IPS-NIHi11 (cell line): ENCODE measurements at places on chromosomes 13 and 19.

DNA sequence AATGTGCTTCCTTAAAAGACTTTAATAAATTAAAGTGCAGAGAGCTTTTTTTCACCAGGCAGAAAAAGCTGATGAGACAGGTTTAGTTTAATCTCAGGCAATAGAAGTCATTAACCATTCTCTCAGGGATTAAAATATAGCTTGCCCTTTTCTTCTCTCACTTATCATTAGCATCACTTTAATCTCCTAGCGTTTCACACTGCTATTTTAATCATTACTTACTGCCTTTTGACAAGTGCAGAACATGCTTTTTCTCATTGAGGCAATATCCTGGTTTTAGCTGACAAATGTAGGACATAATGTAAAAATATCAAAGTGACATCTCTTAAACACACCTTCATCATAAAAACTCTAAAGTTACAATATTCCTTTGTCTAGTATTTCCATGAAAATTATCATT is 94.6 kb downstream of the DACH1 start:
- DNase-seq = no peak

DNA sequence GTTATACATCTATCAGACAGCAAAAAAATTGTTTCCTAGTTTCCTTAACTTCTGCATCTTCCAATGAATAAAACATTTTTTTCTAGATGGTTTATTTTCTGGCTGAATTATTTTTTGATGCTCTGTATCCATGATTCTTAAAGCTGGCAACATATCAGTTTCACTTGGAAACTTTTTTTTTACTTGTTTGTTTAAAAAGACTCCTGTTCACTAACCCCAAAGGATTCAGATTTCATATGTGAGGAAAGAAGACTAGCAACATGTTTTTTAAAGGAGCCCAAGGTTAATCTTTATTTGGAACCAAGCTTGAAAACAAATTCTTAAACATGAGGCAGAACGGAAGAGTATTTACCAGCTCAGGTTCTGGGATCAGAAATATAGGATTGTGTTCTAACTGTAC is 632.3 kb downstream of the SLITRK6 start:
- DNase-seq = no peak

GRCh38 chr13:86986448-86986847 is 684.7 kb upstream of the SLITRK5 start:
- no peak for DNase-seq

- no peak for DNase-seq
Measured at GRCh38 chr19:45505151-45505995, 1.9 kb upstream of the VASP start.

DNA sequence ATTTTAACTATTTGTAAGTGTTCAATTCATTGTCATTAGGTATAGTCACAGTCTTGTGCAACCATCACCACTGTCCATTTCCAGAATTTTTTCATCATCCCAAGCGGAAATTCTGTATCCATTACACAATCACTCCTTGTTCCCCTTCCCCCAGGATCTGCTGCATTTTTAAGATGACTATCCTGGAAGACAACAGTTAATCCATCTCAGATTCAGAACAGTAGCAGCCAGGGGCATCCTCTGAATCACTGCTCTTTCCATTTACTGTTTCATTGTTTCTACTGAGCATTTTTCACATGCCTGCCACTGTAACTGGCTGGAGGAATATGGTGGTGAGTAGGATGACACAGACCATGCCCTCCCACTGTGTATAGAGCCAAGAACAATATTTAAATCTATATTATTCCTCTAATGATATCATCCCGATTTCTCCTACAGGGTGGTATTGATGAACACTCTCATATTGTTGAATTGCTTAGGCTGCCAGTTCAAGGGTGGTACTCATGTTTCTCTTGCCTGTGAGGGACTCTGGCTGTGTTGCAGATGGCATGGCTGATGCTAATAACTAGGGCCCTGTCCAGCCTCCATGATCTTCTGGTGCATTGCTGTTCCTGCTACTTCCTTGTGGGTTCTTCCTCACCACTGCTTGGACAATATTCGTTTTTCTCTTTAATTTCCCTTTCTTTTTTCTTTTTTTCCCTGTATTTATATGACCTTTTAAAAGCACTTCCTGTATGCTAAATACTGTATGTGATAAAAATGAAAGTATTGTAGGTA is 59.0 kb downstream of the WDFY2 start:
- DNase-seq = no peak

GRCh38 chr19:45047188-45047797 is 8.4 kb downstream of the CLASRP start:
- no peak for DNase-seq

- DNase-seq = no peak
Measured at GRCh38 chr19:21430675-21431074, 33.7 kb downstream of the ZNF493 start.
